MG63 (cell line): ENCODE measurements at places on chromosomes 5 and 9.

DNA sequence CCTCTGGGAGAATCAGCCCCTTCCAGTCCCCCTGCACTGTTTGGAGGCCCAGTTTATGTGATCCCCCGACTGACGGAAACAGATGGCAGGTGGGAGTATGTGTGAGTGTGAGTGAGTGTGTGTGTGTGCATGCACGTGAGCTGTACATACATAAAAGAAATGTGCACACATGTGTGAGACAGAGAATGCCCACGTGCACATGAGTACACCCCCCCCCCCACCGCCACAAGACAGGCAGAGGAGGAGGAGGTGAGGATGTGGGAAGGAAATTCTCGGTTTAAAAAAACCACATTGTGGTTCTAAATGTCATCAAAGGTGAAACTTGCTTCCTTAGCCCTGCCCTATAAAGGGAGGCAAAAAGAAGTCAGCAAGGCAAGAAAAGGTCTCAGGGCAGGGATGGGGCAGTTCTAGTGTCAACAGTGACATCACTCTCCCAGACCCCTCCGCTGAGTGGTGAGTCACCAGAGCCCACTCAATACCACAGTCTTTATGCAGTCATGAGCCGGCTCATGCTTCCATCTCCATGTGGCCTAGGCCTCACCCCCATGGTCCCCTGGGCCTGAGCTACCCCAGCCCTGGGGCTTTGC is 79.2 kb upstream of the HSPA9 start:
- peak; percentile 20 for DNase-seq

GRCh38 chr5:91139572-91140200 is 243.4 kb downstream of the ARRDC3 start:
- DNase-seq, result no peak

DNA sequence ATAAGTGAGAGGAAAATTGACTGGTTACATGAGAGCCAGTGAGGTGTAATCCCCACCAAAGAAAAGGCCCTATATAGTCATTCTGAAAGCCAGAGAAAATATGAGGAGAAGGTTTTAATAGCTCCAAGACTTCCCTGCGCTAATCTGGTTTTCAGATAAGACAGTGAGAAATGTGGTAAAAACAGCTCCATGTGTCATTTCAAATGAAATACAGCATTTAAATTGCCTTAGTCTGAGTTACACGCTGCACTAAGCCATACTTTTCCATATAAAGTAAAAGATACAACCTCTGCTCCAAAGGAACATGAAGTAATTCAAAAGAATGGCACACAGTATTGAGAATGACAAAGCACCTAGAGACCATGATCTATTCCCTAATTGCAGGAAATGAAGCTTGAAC is 378.0 kb upstream of the PDE4D start:
- DNase-seq, result no peak

DNA sequence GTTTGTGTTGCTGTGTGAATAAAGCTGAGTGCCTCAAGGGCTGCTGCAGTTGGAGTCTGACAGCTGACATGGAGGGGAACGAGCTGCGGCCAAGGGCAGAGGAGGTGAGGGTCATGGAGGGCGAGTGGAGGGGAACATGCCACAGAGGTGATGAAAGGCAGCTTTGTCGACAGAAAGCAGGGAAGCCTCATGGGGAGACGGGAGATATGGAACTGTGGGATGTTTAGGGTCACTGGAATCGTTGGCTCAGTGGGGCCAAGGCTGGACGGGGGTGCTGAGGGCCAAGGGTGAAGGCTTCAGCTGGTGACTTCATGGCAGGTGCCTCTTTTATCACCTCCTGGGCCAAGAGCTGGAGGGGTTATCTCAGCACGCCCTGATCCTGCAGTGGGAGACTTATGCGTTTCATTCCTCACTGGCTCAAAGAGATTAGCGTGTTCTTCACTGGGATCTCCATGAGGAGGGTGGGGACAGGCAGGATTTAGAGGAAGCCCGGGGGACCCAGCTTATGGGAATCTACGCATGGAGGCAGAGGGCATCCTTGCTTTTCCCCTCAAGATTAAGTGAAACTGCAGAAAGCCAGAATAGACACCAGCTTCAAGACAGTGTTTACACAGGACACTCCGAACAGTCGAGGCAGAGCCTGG is 42.2 kb downstream of the FAM240B start:
- DNase-seq, result no peak

DNA sequence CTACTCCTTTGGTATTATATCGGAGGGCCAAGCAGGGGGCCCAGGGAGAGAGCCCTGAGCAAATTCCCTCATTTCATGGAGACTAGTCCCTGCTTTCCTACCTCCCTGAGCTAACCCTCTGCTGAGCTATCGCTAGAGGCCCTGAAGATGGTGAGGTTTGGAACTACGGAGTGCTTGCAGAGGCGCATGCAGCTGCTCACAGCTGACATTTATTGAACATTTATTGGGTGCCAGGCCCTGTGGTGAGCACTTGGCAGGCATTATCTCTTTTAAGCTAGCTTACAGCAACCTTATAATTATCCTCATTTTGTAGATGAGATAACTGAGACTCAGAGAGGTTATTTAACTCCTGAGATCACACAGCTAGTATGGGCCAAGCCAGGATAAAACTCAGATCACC is 9.8 kb downstream of the FAT2 start:
- no peak for DNase-seq

DNA sequence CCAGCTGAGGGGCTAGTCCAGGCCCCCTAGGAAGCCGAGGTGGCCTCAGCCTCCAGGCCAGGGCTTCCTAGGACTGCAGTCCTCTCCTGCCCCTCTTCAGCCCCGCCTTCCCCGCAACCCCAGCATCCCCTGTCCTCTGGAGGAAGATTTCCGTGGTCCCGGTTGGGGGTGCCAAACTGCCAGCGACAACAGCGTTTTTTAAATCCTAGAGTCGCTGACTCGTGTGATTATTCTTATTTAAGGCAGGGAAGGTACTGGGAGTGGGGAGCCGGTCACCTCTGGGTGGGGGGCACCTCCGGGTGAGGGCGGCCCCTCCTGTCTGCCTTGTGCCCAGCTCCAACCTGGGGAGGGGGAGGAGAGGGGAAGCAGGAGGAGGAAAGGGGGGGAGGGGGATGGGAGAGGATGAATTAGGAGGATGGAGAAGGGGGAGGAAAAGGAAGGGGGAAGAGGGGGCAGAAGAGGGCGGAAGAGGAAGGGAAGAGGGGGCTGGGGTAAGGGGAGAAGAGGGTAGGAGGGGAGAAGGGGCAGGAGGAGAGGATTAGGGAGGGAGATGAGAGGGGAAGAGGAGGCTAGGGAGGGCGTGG is 173.1 kb upstream of the IER5L start:
- DNase-seq, result no peak

DNA sequence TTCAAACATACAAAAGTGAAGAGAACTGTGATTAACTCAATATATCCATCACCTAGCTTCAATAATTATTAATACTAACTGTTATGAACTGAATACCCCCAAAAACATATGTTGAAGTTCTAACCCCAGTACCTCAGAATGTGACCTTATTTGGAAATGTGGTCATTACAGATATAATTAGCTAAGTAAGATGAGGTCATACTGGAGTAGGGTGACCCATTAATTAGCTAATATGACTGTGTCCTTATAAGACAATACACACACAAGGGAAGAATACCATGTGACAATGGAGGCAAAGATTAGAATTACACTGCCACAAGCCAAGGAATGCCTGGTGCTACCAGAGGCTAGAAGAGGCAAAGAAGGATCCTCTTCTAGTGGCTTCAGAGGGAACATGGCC is 7.8 kb downstream of the RRAGA start:
- DNase-seq, result no peak

DNA sequence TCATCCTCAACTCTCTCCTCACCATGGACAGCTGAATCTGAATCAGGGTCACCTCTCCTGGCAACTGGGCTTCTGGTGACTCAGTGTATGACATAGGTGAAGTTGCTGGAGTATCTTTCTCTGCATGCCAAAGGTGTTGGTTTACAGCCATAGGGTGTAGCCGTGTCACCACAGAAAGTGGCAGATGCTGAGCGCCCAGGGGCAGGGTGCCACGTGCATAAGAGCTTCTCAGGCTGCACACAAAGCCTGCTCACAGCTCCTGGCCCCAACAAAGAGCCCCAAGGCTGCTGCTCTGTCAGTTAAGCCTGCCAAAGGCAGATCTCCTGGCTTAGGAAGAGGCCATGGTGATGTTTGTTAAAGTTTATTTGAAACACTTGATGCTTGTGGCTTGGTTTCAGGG is 297.7 kb upstream of the WWC1 start:
- peak; percentile 55 for DNase-seq

DNA sequence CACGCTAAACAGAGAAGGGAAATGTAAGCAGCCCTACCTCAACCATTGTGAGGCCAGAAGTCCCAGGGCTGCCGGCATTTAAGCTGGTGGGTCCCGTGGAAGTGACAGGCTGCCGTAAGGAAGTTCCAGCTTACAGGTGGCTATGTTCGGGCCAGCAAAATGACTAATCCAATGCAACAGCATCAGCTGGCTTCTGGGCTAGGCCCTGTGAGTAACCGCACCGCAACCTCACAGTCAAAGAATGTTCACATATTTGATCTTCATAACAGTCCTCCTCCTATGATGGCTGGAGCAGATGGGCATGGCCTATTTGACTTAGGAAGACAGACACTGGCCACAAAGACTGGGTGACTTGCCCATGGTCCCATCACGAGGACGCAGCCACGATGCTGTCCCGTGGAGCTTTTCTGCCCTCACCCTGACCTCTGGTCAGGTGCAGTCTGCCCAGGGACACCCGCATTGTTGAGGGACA is 88.2 kb downstream of the LIFR start:
- DNase-seq, result peak; percentile 92

- DNase-seq, result no peak
These were observed 217.1 kb downstream of the TSSK1B start for GRCh38 chr5:113217619-113218184.

DNA sequence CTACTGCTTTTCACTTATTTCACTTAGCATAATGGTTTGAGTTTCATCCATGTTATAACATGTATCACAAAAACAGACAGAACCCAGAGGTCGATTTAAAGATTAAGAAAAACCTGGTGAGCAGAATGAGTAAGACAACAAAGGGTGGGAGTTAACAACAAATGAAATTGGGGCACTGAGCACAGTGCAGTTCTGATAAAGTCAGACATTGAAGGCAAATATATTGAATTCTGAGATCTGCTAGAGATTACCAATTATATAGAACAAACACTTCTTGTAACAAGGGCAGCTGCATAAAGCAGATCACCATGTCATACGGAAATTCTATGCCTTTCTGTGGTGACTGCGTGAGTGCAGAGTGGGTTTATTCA is 517.3 kb upstream of the RORB start:
- DNase-seq, result no peak

GRCh38 chr5:131988601-131989000 is 22.9 kb downstream of the ACSL6 start:
- no peak for DNase-seq

- DNase-seq, result no peak
These were observed 12.5 kb downstream of the HRH2 start for GRCh38 chr5:175670372-175670771.

DNA sequence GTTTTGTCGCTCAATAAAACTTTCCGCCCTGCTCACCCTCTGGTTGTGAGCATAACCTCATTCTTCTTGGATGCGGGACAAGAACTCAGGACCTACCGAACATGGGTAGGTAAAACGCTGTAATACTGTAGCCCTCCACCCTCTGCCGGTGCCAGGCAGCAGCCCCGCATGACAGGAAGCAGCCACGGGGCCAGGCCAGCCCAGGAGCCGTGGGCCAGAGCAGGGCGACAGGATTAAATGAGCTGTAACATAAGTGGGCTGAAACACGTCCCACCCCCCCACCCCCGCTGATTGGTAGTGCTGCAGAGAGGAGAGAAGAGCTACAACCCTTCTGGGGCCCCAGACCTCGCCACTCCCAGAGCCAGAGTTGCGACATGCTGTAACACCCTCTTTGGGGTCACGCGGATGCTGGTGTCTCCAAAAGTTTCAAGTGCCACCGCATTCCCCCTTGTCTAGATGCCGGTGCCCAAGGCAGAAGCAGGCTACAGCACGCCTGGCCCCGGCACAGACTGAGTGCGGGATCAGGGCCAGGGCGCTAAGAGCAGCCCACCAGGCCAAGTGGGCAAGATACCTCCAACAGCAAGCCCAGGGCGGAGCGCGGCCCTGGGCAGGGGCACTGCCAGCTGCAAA is 81.8 kb downstream of the FBXW11 start:
- DNase-seq, result peak; percentile 30

GRCh38 chr9:69571032-69571431 is 101.1 kb downstream of the APBA1 start:
- DNase-seq, result no peak

- no peak for DNase-seq
These were observed 112.3 kb downstream of the DAB2IP start for GRCh38 chr9:121763561-121764370.

- no peak for DNase-seq
These were observed 186.5 kb downstream of the MAN2A1 start for GRCh38 chr5:109876030-109876725.

GRCh38 chr9:87180361-87180760 is 233.1 kb upstream of the GAS1 start:
- DNase-seq, result no peak

DNA sequence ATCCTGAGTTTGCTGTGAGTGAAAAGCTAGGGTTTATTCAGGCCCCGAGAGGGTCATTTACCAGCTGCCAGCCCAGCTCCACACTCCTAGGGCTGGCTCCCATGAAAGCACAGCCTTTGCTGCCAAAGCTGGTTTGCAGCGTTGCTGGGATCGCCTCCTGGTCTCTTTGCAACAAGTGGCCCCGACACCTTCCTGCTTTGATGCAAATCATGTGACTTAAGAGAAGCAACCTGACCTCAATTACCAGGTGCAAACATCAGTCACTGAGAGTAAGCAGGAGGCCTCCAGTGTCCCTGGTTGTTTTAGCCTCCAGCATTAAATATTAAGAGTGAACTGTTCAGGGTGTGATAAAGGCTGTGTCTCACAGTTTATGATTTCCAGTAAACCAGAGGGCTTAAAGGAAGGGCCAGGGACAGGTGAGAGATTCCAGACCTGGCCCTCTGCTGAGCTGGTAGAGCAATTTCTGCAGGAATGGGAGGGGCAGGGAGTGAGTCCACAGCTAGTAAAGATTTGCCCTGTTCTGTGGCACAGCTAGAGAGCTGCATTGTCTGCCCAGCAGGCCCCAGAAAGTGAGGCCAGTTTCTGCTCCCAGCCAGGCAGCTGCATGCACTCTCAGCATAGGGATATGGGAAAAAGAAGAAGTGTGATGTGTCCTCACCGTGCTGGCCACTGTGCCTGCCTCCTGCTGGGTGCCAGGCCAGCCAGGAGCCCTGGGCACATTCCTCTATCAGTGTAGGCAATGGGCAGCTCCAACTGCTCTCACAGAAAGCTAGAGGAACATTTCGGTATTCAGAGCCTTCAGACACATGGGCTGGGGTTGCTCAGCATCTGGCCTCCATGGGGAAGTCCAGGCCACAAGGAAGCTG is 58.0 kb downstream of the SLC22A5 start:
- DNase-seq, result peak; percentile 61
